ENCODE measurements at places on chromosomes 5 and 9.

DNA sequence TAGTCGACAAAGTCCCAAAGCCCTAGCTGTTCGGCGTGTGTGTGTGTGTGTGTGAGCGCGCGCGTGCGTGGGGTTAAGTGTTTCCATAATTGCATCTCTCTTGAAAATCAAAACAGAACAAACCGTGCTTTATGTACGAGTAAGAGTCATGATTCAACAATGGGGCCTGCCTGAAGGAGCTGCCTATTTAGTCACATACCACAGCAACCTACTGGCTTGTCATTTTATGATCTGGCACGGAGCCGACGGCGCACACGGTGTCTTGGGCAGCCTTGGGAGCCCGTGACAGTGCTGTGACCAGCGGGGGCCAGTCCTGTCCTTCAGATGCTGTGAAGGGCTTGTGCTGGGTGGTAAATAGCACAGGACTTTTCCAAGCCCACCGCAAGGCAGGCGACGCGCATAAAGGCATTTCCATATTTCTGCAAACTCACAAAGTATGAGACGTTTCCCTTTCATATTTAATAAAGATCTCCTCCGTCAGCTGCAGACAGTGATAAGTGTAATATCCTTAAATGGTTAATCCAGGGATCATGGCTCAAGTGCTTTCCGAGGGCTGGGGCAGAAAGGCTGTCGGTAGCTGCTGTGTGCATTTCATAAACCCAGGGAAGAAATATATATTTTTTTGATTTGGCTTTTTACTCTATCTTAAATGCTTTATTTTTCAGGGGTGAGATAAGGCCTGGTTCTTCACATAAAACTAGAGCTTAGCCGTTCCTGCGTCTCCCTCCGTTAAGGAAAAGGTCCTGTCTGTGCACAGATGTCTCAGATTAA, 270.2 kb upstream of the IRX1 start:
- DNase-seq, result no peak

- DNase-seq, result no peak
Measured at GRCh38 chr9:20117986-20118385, 329.1 kb upstream of the SLC24A2 start.

DNA sequence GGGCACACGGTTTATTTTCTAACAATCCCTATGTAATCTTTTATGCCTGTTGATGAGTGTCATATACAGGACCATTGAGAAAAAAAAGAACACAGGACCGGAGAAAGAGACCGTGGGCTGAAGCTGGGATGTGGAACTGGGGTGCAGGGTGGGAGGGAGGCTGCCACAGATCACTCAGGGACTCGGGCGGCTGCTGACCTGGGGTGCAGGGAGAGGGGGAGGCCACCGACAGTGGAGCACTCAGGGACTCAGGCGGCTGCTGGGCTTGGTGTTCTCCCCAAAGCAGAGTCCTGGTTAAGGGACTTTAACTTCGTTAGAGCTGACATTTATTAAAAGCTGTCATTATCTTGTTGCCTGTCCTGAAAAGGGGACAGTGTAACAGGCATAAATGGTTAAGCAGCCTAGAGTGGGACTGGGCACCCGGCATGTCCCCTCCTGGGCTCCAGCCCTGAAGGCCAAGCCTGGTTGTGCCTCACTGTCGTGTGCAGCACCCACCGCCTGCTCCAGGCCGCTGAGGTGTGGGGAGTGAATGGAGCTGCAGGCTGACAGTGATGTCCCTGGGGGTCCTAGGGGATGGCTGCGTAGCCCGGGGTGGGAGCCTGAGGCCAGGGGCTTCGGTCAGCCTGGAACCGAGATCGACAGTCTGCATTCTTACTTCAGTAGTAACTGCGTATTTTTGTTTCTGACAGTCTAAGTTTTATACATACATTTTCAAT, 14.0 kb downstream of the NDUFS6 start:
- no peak for DNase-seq

DNA sequence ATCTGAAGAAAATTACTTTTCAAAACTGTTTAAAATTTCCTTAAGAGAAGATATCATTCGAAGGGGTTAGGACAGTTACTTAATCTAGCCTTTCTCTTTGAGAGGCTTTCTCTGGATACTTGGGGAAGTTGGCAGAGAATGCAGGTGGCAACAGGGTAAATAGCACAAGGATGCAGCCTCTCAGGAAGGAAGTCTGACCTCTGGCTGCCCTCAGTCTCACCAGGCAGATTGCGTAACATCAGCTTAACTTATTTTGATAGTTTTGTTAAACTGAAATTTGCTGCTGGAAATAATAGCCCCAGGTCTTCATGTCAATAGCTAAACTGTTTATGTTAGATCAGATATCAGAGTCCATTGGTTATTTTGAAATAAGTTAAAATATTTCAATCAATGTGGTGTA, 20.4 kb downstream of the CCDC192 start:
- no peak for DNase-seq

- no peak for DNase-seq
Measured at GRCh38 chr9:18189871-18190670, 283.9 kb upstream of the ADAMTSL1 start.

DNA sequence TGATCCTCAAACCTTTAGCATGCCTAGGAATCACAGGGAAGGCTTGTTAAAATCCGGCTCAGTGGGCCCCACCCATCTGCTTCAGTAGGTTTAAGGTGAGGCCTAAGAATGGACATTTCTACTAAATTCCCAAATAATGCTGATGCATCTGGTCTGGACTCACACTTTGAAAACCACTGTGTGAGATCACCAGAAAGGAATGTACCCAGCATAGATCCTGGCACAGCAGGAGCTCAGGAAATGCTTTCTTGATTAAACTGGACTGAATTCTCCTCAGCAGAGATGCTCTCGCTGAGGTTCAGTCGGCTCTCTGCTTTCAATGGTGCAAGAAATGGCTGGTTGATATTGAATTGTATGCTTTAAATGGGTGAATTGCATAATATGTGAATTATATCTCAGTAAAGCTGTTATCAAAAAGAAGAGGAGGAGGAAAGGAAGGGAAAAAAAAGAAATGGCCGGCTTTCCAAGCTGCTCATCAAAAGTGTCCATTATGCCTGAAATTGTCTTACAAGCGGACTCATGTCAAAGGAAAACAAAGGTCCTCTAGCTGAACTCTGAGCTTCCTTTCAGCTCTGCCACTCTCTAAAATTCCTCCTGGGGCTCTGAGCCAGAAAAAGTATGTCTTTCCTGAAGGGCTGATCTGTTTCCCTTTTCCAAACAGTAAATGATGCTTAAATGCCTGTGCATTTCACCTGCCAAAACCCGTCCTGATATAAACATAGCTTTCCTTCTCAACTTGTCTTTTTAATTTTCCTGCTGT, 77.6 kb upstream of the SAP30L start:
- DNase-seq, result no peak

GRCh38 chr5:105878402-105878801, 1792.3 kb downstream of the EFNA5 start:
- no peak for DNase-seq

DNA sequence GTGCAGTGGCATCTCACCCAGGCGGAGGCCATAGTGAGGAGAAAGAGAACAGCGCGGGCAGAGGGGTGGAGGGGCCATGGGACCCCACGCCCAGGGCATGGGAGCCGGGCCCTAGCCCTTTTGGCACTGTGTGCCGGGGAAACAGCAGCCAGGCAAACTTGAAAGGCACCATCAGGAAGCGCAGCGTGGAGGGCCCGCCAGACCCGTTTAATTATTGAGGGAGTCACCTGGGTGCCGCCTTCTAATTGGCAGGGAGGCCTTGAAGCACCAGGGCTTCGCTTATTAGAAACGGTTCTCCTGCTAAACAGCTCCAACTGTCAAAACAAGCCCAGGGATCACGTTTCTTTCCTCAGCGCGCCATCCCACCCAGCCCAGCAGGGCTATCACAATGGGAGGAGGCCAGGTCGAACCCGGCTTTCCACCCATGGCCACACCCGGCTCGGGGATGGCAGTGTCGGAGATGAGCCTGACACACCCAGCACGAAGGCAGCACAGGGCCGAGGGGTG, 104.6 kb upstream of the SARDH start:
- DNase-seq, result no peak

DNA sequence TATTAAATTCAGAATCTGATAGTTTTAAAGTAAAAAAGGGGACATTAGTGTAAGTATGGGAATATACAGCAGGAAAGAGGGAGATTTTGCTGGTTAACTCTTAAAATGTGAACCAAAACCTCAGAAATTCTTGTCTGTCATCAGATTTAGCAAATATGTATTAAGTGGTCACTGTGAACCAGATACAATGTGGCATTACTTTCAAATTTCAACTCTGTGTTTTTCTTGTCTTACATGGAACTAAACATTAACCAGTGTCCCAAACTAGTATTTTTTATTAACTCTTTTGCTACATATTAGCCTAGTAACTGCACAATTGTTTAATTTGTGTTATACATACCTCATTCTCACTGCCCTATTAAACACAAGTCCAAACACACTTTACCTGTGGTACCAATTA, 259.9 kb upstream of the RASA1 start:
- DNase-seq, result no peak

GRCh38 chr9:123127512-123128075, 94.1 kb downstream of the GPR21 start:
- DNase-seq, result no peak

DNA sequence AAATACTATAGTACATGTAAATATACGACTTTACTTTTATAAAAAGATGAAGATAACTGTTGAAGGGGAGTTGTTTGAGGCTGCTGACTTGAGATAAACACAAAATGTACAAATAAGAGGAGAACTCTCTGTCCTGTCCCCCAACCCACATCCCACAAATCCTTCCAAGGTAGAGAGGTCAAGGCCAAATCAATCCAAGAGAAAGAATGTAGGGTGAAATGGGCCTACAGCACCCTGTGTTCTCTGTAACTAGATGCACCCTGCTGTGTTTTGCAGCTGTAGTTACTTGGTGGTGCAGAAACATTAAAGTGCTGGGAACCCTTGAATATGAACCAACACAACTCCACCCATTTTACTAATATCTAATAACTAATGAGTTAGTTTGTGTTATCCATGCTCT, 2.0 kb upstream of the LHFPL2 start:
- no peak for DNase-seq

GRCh38 chr9:27338527-27338903, 41.6 kb upstream of the EQTN start:
- DNase-seq, result no peak

DNA sequence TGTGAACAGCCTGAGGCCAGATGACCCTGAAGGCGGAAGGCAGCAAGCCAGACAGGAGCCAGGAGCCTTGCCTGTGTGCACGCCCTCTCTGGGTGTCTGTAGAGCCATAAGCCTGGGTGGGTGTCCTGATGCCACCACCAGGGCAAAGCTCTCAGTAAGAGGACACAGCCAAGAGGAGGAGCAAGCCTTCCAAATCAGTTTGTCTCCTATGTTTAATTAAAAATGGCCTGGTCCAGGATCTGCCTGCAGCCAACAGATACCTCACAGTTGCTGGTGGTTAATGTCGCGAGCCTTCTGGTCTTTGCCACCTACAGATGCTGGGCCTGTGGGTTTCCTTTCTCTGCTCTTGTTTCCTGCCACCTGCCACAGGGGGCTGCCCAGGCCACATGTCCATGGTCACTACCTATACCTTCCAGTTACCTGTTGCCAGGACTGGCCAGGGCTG, 56.9 kb downstream of the SYK start:
- no peak for DNase-seq

GRCh38 chr9:129436751-129437625, 183.9 kb downstream of the C9orf50 start:
- DNase-seq, result no peak

DNA sequence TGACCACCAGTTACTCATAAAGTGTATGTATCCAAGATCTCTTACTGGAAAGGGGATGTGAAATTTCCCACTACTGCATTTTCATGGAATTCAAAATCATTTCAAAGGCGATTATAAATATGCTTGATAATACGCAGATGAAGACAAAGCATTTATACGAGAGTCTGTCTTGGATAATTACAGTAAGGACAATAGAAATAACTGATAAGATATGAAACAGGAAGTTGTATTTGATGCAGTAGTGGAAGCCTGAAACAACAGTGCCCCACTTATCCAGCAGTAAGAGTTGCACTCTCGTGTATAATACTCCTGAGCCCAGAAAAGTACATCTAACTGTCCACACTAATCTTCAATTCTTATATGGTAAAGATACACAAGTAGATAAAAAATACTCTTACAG, 188.7 kb upstream of the POU5F2 start:
- no peak for DNase-seq

DNA sequence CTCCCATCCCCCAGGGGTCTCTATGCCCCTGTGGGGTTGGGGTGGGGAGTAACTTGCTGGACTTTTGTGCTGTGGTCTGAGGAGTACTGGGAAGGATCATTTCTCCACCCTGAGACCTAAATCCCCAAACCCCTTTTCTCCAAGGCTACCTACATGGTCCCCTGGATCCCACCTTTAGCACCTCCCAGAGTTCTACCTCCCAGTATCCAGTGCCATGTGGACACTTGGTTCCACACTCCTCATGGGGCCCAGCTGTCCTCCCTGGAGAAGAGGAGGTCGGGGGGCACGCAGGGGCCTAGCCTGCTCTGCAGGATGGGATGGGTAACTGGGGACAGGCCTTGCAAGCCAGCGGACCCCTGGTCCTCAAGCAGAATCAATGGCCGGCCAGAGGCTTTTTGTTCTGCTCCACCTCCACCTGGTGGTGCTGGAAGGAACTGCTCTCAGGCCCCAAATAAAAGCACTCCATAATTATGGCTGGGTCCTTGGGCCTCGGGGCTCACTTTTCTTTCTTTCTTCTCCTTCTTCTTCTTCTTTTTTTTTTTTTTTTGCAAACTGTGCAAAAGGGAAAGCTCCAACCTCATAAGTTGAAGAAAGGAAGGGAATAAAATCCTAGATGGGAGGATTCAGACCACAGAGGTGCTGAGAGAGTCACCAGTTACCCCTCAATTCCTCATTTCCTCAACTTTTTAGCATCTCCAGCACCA, 68.4 kb downstream of the PSD2 start:
- peak; percentile 20 for DNase-seq

GRCh38 chr9:82467436-82467835, 478.9 kb downstream of the SPATA31D1 start:
- DNase-seq, result no peak

GRCh38 chr9:98168941-98169488, 23.4 kb downstream of the CORO2A start:
- peak; percentile 10 for DNase-seq

GRCh38 chr9:110109333-110110092, 98.4 kb downstream of the C9orf152 start:
- no peak for DNase-seq

DNA sequence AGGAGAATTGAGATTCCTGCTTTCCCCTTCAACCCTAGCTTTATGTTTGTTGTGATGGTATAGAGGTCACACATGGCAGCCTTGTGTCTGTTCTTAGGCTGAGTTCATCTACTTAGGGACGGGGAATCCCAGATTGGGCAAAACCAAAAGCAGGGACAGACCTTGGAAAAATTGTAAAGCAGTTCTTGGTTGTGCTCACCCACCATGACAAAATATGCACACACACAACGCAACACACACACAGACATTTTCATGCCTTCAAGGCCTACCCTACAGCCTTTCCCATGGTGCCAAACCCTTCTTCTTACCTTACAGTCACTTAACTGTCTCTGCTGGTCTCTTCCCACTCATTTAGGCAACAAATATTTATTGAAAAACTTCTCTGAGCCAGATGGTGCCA, 14.8 kb downstream of the PCDHGC5 start:
- no peak for DNase-seq

- no peak for DNase-seq
Measured at GRCh38 chr5:54581831-54582548, 64.4 kb downstream of the SNX18 start.
